ENCODE measurements at places on chromosomes 2 and 18.
A peak's percentile ranks its signal among the peaks of the same experiment; 100 is the strongest.

- peak; percentile 47 for DNase-seq
Measured at GRCh38 chr2:132383956-132384355, 32.6 kb upstream of the GPR39 start.

DNA sequence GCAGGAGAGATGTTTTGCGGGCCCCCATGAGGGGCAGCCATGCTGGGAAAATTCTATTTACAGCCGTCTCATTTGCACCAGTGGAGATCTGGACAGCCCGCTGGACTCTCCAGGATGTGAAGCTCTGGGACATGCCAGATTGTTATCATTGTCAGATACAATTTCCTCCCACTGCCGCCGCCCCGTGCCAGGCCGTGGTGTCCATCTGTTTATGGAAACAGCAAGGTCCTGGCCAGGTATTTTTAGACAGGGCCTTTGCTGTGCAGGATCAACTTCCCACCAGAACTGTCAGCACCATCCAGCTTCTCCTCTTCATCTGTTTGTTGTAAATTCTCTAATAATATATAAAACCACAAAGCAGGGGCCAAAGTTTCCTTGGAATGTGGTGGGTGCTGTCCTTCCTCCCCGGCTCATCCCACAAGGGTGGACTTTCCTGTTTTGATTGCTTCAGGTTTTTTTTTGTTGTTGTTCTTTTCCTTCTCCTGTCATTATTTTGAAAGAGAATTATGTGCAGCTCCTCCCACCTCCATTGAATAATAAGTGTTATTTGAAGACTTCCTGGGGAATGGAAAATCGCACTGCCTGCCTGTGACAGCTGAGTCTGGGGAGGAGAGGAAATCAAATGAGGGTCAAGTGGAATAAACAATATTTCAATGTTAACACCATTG is 398.1 kb downstream of the TNS1 start:
- DNase-seq, result peak; percentile 4

- no peak for DNase-seq
Measured at GRCh38 chr2:233006648-233007047, 6.4 kb downstream of the NGEF start.

DNA sequence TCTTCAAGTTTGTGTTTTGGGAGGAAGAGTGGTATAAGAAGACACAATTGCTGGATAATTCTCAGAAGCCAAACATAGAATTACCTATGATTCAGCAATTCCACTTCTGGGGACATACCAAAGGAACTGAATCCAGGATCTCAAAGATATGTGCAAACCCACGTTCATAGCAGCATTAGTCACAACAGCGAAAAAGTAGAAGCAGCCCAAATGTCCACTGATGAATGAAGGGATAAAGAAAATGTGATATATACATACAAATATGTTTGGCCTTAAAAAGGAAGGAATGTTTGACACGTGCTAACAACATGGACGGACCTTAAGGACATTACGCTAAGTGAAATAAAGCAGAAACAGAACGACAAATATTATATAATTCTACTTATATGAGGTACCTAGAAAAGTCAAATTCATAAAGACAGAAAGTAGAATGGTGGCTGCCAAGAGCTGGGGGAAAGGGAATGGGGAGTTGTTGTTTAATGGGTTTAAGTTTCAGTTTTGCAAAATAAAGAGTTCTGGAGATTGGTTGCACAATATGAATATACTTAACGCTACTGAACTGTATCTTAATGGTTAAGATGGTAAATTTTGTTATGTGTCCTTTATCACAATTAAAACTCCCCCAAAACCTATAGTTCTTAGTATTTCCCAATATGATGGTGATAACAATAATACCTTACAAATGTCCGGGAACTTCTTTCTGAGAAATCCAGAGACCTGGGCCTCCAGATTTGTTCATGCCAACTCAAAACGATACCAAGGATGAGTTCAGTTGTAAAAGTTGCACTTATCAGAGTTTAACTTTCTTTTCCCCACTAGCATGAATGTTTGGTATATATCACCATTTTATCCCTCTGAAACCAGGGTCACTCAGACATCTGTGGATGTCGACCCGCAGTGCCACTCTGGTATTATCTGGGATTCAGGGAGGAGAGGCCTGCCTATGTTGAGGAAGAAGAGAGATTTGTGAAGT is 33.7 kb upstream of the WIPF1 start:
- no peak for DNase-seq

- DNase-seq, result no peak
Measured at GRCh38 chr18:75799449-75800330, 372.2 kb upstream of the SMIM21 start.

DNA sequence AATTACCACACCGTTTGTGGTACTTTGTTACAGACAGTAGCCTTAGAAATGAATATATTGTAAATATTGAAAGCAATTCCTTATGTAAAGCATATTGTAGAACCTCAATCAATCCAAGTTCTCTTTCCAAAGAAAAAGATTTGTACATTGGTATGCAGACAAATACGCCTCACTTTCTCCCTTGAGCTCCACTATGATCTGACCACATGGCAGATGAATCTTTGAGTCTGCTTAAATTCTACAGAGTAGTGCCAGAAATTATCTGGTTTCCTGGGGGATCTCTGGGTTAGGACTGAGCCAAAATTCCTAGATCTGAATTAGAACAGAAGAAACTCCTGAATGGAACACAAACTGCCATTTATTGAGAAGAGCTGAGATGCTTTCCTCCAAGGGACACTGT is 99.0 kb downstream of the CPO start:
- DNase-seq, result no peak

GRCh38 chr2:10493075-10493633 is 45.0 kb upstream of the ODC1 start:
- DNase-seq, result no peak

DNA sequence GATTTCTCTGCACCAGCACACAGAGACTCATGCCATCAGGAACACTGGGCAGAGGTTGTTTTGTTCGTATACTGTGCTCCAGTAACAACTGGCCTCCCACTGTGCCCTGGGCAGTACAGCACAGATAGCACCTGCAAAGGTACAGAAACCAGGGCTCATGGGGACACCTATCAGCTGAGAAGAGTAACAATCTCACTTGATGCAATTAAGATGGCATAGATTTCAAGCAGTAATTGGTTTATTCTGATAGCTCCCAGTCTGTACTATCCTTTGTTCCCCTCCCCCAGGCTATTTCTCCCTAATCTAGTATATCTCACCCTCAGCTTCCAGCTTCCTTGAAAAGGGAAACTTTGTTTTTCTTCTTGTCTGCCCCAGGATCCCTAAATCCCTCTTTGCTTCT is 343.9 kb upstream of the MMADHC start:
- DNase-seq, result no peak

DNA sequence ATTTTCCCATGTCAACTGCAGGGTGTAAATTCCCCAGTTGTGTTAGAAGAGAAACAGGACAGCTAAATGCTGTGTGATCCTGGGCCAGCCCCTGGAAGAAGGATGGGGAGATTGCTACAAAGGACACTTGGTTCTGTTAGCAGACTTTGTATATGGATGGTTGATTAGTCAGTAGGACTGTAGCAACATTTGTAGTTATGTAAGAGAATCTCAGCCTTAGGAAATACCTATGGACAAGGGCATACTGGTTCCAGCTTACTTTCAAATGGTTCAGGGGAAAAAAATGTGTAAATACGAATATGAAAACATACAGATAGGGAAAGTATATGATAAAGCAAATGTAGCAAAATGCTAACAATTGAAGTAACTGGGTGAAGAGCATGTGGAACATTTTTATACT is 47.6 kb downstream of the GNAL start:
- DNase-seq, result no peak

Data from DMS 273 treated with DMSO at 0.1 percent for 48 hours (cell line).